ENCODE measurements at places on chromosomes 12 and 14.
A peak's percentile ranks its signal among the peaks of the same experiment; 100 is the strongest.

GRCh38 chr14:84657911-84658310 lies 872.0 kb upstream of the FLRT2 start:
- DNase-seq: no peak

DNA sequence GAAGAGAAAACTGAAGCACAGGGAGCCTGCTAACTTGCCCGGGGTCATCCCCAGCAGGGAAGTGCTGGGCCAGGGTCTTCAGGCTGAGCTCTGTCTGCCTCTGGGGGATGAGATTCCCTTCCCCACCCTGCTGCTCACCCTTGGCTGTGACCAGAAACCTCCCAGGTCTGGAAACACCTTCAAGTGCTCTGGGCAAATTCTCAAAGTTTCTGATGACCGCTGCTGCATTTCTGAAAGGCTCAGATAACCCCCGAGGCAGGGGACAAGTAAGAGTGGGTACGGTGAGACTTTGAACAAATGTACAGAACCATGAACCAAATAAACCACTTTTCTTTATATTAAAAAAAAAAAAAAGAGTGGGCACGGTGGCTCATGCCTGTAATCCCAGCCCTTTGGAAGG lies 41.3 kb downstream of the LTBP2 start:
- DNase-seq: no peak

- DNase-seq: no peak
These were observed 98.3 kb downstream of the LRRC74A start for GRCh38 chr14:76924371-76925096.

DNA sequence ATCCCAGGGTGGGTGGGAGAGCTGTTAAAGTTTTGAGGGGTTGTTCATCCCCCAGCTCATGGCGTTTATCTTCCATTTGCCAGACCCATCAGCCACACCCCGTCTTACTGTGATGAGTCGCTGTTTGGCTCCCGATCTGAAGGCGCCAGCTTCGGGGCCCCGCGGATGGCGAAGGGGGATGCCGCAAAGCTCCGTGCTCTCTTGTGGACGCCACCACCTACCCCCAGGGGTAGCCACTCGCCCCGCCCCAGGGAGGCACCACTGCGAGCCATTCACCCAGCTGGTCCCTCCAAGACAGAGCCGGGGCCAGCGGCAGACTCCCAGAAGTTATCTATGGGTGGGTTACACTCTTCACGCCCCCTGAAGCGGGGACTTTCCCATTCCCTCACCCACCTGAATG lies 5.7 kb downstream of the RITA1 start:
- no peak for DNase-seq

DNA sequence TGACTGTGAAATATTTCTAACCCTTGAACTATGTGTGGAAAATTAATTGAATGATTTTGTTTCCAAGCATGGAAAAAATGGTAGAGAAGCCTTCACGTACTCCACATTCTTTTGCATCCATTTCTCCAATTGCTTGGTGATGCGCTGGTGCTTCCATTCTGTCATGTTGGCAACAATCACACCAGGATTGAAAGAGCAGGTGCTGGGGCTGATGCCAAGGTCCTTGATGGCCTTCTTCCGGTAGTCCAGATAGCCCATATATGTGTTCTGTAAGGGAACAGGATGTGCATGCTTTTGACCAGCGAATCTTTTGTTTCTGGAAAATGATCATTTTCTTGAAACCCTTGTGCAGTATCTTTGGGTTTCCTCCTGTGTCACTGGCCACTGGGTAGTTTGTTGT lies 28.6 kb downstream of the TDG start:
- DNase-seq: no peak

DNA sequence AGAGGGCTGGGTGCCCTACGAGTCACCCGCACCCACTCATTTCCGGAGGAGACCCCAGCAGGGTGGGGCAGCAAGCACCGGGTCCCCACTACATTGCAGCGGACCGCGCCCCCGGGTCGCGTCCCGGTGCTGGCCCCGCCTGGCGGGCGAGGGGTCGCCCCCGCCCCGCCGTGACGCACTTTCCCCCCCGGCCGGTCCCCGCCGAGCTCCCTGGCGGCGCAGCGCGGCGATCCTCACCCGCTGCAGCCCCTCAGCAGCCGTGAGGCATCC lies 106.1 kb downstream of the PRICKLE1 start:
- DNase-seq: no peak

GRCh38 chr12:3281588-3282383 lies 204.6 kb downstream of the TSPAN9 start:
- DNase-seq: no peak

GRCh38 chr12:58309806-58310205 lies 368.4 kb downstream of the ATP23 start:
- no peak for DNase-seq

GRCh38 chr14:68249661-68250451 lies 430.3 kb downstream of the RAD51B start:
- peak; percentile 65 for DNase-seq
